H9 (cell line): ENCODE measurements at places on chromosomes 6 and 20. TPM values are rescaled to one million over a fixed set of nuclear protein-coding genes. Genes with fewer than 3 reads are reported as not detected.

DNA sequence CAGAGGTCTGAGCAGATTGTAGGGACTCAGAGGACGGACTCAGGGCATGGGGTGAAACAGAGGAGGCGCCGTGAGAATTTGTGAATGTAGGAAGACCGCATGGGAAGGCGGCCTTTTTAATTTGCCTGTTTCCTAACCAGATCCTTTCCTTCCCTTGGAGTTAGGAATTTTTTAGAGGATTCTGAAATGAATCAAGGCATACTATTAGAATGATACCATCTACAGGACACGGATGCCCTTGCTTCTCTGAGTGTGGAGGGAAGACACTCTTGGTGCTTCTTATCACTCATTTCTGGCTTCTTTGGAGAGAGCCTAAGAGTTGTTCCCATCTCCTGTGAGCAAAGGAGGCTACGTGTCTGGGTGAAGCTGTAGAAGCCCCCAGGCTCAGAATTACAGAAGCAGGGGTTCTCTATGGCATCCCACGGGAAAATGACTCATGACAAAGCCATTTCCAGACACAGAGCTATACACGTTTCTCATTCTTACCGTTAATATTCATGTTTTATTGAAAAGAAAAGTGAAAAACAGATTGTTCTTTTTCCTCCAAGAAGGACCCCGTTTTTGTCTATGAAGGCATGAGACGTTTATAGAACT is 148.5 kb downstream of the EDN3 start:
- H3K36me3 ChIP-seq: no peaks in the 10 kb centered on the region
- no peaks in the 10 kb centered on the region; the same call in 1 of the 2 replicates for H3K27me3 ChIP-seq
- no peak for DNase-seq

GRCh38 chr6:26025047-26025893 is 62.0 kb upstream of the HFE start:
- H3K27me3 ChIP-seq: no peaks in the 10 kb centered on the region
- no peaks in the 10 kb centered on the region; the same call in 1 of the 2 replicates for H3K4me1 ChIP-seq
- no peak overlapping the region for H3K4me3 ChIP-seq
- no peak for DNase-seq
- H3K36me3 ChIP-seq: no peaks in the 10 kb centered on the region

DNA sequence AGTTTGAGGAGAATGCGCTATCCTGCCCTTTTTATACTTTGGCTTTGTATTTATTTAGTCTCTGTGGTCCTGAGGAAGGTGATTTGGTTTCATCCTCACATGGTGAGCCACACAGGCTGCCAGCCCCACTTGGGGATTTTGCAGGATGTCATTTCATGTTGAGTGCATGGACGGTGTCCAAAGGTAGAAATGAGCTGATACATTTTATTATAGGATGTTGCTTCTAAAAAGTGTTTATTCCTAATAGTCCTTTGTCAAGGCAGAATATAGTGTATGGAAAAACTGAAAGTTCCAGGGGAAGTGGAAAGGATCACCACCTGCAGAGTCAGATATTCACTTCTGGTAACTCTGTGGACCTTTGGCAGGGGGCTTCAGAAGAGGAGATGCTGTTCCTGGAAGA is 434.6 kb downstream of the CD109 start:
- H3K4me1 ChIP-seq: no peaks in the 10 kb centered on the region
- H3K27ac ChIP-seq: no peak overlapping the region
- no peaks in the 10 kb centered on the region for H3K36me3 ChIP-seq
- H3K27me3 ChIP-seq: no peaks in the 10 kb centered on the region

GRCh38 chr6:142694054-142694453 is 250.9 kb downstream of the HIVEP2 start:
- peaks cover 2% of the 10 kb centered on the region; the same call in 1 of the 2 replicates for H3K4me1 ChIP-seq
- H3K36me3 ChIP-seq: no peaks in the 10 kb centered on the region; the same call in 2 of the 3 replicates
- DNase-seq: no peak
- H3K4me3 ChIP-seq: no peak overlapping the region
- H3K27ac ChIP-seq: no peak overlapping the region

DNA sequence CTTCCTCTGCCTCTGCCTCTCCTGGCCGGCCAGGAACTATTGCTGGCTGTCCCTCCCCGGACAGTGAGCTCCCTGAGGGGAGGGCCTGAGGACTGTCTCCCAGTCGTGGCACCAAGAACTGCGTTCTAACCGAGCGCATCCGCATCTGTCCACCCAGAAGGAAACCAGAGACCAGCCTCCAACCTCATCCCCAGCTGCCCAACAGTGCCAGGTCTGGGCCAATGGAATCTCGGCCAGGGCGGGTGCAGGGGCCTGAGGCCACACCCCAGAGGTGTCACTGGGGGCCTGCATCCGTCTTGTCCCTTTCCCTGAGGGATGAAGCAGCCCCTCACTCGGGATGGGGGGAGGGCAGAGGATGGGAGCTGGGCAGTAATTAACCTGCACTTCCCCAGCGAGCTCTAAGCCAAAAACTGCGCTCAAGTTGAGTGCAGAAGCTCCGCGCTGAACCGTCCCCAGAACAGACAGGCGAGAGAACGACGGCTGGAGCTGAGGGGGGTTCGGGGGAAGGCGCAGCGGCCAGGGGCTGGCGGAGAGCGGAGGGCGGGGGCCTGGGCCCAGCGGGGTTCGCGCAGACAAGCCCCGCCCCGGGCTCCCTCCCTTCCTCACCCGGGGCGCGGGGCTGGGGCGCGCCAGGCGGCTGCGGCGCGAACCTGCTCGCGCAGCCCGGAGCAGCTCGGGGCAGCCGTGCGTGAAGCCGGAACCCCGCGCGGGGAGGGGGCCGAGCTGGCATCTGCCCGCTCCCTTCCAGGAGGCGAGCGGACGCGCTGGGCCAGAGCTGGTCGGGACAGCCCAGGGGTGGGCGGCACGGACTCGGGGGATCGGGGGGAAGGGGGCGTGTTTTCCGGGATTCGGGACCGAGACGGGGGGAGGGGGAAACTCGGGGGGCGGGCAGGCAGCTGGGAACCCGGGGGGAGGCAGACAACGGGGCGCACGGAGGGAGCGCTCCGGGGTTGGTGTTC is 1.4 kb downstream of the TFEB start:
- H3K4me3 ChIP-seq: peak overlapping the region; percentile 72
- DNase-seq: peak; percentile 88
- no peaks in the 10 kb centered on the region for H3K27me3 ChIP-seq
- no peak overlapping the region for H3K27ac ChIP-seq
- no peaks in the 10 kb centered on the region for H3K36me3 ChIP-seq

GRCh38 chr6:157732416-157733161 is 90.5 kb upstream of the SNX9 start:
- no peak for DNase-seq
- no peaks in the 10 kb centered on the region for H3K27me3 ChIP-seq
- no peak overlapping the region for H3K27ac ChIP-seq
- H3K4me1 ChIP-seq: 0 out of 2 replicates have a peak, but pooled peaks cover 2% of the 10 kb centered on the region
- no peak overlapping the region for H3K4me3 ChIP-seq

EYA2 gene
- 0.68 and 0.74 TPM in 2 replicates for total RNA-seq

SLC22A16 gene
- total RNA-seq: not detected in 2 replicates
